Stimulated activated CD8-positive, alpha-beta memory T cell treated with anti-CD3 and anti-CD28 coated beads, Interleukin-2, amount 100 ng/mL, for 1 hour (primary cell): ENCODE measurements at places on chromosomes 5 and 9.

GRCh38 chr5:52853650-52854049 lies 65.9 kb downstream of the ITGA1 start:
- no peak for DNase-seq

GRCh38 chr9:113851873-113852272 lies 24.2 kb upstream of the ZNF618 start:
- no peak for DNase-seq

DNA sequence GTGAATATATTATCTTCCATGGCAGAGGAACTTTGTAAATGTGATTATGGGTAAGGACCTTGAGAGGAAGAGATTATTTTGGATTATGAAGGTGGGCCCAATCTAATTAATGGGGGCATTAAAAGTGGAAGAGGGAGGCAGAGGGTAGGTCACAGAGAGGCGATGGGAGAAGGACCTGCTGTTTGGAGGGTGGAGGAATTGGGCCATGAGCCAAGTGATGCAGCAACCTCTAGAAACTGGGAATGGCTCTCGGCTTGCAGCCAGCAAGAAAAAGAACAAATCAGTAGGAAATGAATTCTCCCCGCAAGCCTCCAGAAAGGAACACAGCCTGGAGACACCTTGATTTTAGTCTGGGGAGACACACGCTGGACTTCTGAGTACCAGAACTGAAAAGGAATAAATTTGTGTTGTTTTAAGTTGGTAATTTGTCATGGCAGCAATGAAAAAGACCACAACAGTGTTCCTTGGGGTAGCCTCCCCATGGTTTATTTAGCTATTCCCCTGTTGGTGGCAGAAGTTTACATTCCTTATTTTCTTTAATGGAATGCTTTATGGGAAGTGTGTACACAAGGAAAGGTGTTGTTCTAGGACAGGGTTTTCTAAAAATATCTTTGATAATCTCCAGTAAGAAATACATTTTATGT lies 103.6 kb downstream of the HSPA4 start:
- DNase-seq, result no peak

GRCh38 chr9:84686068-84686467 lies 16.5 kb downstream of the NTRK2 start:
- no peak for DNase-seq

- no peak for DNase-seq
These were observed 418.6 kb downstream of the SLCO4C1 start for GRCh38 chr5:101877451-101877850.

DNA sequence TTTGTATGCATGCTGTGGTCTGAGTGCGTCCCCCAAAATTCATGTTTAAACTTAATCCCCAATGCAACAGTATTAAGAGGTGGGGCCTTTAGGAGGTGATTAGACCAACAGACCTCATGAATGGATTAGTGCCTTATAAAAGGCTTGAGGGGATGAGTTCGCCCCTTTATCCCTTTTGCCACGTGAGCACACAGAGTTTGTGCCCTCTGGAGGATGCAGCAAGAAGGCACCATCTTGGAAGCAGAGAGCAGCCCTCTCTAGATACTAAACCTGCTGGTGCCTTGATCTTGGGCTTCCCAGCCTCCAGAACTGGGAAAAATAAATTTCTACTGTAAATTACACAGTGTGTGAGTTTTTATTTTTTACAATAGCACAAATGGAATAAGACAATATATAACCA lies 177.1 kb upstream of the SPRY4 start:
- DNase-seq, result no peak

DNA sequence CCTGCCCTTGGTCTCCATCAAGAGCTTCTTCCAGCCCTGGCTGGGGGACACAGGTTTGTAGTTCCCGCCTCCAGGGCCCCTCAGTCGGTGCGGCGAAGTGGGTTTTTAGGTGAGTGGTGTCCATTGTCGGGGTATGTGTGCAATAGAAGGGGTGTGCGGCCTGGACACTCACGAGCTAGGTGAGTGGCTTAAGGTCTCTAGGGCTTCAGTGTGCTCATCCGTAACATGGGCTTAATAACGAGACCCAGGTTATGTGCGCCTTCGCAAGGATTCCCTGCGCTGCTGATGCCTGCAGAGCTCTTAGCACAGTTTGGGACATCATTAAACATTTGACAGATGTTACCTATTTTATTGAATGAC lies 656 bp downstream of the CEP78 start:
- no peak for DNase-seq

DNA sequence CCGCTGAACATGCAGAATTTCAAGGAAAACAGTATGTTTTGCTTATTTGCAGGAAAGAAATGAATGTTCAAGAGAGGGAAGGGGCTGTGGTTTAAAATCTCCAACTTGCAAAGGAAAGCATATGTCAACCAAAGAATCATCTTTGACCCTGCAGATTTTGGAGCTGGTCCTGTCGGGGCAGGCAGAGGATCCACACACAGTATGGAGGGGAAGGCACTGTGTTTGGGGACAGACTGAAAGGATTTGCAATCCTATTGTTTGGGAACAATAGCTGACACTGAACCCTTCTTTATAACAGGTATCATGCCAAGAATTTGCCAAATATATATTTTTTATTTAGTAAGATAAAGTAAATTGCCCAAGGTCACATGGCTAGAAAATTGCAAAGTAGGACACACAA lies 121.4 kb upstream of the ZNF618 start:
- no peak for DNase-seq

GRCh38 chr5:76546497-76547102 lies 76.6 kb downstream of the F2RL2 start:
- no peak for DNase-seq

GRCh38 chr9:103899866-103900265 lies 194.2 kb upstream of the SMC2 start:
- DNase-seq, result no peak

GRCh38 chr5:129904102-129904666 lies at the start of gene CHSY3:
CHSY3 (plus strand) TSS chr5:129904465.
- DNase-seq, result no peak

- DNase-seq, result no peak
These were observed 32.0 kb downstream of the NKD2 start for GRCh38 chr5:1040571-1040970.

DNA sequence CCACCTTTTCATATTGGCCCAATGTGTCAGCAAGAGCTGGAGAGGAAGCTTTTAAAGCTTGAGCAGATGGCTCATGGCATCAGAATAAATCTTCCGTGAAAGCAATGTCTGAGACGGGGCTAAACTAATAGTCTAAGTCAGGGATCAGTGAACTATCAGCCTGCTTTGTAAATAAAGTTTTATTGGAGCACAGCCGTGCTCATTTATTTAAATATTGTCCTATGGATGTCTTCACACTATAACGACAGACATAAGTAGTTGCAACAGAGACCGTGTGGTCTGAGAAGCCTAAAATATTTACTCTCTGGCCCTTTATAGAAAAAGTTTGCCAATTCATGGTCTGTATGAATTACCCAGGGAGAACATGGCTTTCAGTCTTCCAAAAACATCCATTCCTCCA lies 85.6 kb upstream of the SLC44A1 start:
- no peak for DNase-seq

GRCh38 chr5:87400305-87400899 lies 12.3 kb downstream of the CCNH start:
- DNase-seq, result no peak

DNA sequence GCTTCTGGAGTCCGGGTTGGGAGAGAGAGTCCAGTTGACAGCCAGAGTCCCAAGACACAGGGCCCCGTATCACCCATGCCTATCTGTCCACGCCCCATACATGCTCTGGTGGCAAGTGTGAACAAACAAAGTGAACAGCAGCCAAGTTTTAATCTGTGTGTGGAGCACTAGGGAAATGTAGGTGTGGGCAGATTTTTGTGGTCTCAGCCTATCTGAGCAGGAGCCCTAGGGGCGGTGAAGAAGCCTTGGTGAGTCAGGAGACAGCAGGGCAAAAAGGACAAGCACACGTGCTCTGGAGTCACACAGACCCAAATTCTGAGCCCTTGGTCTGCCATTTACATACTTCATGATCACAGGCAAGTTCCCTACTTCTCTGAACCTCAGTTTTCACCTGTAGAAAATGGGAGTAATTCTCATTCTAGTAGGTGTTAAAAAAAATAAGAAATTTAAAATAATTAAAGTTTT lies 23.2 kb downstream of the EGR1 start:
- no peak for DNase-seq

GRCh38 chr5:107320846-107321245 lies 349.9 kb downstream of the EFNA5 start:
- no peak for DNase-seq

DNA sequence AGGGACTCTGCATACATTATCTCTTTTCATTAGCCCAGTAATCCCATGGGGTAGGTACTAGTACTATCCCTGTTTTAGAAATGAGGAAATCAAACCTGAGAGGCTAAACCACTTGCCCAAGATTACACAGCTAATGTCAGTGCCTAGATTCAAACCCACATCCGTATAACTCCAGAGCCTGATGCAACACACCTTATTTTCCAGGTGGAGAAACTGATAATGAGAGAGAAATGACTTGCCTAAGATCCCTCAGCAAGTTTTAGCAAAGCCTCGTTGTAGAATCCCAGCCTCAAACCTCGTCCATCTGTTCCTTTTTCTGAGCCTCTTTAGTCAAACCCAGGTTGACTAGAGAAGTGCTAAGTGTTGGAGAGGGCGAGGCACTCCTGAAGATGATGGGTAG lies 1.1 kb upstream of the ADAM19 start:
- no peak for DNase-seq

DNA sequence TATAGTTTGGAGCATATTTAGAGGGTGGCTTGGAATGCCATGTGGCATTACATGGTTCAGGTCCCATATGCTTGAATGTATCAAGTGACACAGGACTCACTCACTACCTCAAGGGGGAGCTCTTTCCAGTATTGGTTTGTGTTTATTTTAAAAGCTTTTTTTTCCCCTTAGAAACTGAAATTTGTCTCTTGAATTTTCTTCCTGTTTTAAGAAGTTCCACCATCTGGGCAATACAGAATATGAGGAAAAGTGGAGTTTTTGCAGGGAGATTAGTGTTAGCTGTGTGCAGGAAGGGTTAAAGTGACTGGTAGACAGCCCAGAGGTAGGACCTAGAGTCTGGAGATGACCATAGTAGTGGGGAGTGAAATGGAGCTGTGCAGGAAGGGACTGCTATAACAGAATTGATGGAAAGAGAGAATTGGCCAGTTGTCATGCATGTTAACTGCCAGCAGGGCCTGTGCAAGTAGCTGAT lies 36.6 kb downstream of the CTNNA1 start:
- DNase-seq, result no peak

- DNase-seq, result no peak
These were observed 86.9 kb upstream of the SIMC1 start for GRCh38 chr5:176151281-176151680.
